Urinary bladder (tissue), 4 donors: ENCODE measurements at places on chromosomes 11 and 22. TPM values are rescaled to one million over a fixed set of nuclear protein-coding genes. Genes with fewer than 3 reads are reported as not detected.

GRCh38 chr11:73667891-73668290, 21.5 kb downstream of the PLEKHB1 start:
- no peak for DNase-seq

DNA sequence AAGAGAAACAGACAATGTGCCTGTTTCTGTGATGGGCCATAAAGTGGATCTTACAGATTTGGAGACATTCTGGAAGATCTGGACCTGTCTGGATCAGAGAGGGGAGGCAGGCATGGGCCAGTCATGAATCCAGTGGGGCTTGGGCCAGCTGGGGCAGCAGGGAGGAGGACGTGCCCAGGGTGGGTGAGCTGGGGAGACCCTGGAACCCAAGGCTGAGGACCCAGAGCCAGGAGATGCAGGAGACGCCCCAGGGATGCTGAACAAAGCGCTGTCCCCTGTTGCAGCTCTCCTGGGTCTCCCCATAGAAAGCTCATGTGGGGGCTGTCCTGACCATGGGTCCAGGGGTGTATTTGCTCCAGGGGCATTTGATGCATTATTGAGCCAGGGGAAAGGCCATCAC, 1.5 kb upstream of the APOBEC3A start:
- DNase-seq = no peak

GRCh38 chr11:86303257-86303656, 1.2 kb downstream of the HIKESHI start:
- no peak for DNase-seq

DNA sequence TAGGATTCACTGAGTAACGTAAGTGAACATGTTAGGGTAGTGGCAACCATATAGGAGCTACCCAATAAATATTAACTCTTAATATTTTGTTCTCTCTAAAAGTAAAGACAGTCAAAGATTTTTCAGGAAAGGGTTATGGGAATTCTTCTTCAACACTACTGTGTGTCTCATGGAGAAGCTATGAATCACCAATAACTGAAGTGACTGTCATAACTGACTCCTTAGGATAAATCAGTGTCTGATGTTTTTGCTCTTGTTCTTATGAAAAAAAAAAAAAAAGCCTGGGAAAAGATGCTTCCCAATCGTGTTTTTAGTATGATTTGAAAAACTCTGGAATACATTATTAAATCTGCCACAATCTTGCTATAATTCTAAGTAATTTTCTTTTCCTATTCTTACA, 111.2 kb upstream of the CEP126 start:
- no peak for DNase-seq

DNA sequence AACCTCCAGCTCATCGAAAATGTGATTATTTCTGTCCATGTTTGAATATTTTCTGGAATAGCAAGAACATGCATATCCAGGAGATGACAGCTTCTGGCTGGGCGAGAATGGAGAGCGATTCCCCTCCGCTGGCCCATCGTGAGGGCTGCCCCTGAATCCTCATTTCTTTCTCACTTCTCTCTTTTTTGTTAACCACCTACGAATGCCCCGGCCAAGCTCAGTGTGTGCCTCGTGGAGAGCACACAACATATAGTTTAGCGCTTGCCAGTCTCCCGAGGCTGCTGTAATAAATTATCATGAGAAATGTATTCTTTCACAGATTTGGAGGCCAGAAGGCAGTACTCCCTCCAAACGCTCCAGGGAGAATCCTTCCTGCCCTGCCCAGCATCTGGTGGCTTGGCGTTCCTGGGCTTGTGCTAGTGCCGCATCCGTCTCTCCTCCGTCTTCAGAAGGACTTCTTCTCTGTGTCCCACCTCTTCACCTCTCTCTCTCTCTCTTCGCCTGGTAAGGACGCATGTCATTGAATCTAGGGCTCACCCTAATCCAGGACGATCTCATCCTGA, 1306.0 kb downstream of the TBC1D22A start:
- no peak for DNase-seq

Gene HOATZ
- total RNA-seq = not detected

Gene CLTCL1
- 7.0 TPM for total RNA-seq

GRCh38 chr11:19437760-19438159, 197.0 kb upstream of the E2F8 start:
- DNase-seq = no peak

- peak; percentile 68 for DNase-seq
These were observed 24.4 kb downstream of the RTN4R start for GRCh38 chr22:20243537-20244249.

Gene DDI1
- total RNA-seq = not detected

DNA sequence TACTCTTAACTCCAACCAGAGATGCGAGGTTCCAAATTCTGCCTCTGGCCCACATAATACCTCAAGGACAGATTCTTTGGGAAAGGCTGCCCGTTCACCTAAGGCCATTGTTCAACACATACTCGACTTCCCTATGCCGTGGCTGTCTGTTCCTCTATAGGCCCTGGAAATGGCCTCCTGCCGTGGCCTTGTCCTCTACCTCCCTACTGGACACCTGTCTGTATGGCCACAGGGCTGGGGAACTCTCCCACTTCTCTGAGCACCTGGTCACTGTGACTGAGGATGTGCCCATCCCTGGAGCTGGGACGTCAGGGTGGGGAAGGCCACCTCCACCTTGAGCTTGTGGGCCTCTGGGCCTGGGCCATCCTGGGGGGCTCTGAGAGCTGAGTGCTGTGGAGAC, 340.5 kb upstream of the B3GAT1 start:
- no peak for DNase-seq

DNA sequence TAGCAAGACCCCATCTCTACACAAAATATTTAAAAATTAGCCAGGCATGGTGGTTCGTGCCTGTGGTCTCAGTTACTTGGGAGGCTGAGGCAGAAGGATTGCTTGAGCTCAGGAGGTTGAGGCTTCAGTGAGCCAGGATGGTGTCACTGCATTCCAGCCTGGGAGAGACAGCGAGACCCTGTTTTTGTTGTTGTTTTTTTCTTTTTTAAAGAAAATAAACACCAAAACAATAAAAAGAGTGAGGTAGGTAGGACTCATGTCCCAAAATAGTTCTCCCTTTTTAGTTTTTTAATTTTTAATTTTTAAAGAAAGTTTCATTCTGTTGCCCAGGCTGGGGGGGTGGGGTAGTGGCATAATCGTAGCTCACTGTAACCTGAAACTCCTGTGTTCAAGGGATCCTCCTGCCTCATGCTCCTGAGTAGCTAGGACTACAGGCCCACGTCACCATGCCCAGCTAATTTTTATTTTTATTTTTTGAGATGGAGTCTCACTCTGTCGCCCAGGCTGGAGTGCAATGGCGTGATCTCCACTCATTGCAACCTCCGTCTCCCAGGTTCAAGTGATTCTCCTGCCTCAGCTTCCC, 25.5 kb upstream of the MALAT1 start:
- no peak for DNase-seq

Gene HSCB
- total RNA-seq = 13.2 TPM

Gene OR2AG2
- total RNA-seq = 0.26 TPM

DNA sequence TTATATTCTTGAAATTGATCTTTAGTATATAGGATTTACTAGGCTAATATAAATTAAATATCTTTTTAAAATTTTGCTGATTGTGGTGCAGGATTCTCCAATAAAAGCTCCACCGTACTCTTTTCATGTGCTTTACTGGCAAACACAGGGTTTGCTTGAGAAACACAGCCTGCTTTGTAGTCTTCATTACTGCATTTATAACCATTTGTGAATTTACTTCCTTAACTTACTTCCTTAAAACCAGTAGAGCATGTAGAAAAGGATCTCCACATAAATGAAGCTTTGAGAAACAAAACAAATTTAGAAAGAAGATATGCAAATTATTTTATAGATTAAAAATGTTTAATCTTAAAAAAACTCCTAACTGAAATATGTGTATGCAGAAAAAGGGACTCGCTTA, 28.8 kb downstream of the SWAP70 start:
- no peak for DNase-seq

DNA sequence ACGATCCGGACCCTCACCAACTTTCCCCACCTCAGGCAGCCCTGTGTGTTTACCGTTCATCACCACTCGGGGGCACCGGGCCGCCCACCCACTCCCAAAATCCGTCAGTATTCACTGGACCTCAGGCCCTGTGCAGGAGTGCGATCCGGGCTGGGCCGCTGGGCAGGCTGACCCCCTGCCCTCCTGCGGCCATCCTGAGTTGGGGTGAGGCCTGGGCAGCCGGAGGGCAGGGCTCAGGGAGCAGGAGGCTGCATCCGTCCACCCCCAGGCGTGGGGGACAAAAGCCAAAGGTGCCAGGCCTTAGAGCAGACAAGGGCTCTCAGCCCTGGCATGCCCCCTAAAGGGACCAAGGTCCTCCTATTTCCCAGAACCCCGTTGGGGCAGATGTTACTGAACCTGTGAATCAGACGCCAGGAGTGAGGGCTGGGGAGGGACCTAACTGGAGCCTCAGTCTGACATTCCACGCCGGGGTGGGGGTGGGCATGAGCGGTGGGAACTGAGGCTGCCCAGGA, 16.8 kb upstream of the TMEM191C start:
- no peak for DNase-seq

Gene APOBEC3B
- total RNA-seq = 1.8 TPM

DNA sequence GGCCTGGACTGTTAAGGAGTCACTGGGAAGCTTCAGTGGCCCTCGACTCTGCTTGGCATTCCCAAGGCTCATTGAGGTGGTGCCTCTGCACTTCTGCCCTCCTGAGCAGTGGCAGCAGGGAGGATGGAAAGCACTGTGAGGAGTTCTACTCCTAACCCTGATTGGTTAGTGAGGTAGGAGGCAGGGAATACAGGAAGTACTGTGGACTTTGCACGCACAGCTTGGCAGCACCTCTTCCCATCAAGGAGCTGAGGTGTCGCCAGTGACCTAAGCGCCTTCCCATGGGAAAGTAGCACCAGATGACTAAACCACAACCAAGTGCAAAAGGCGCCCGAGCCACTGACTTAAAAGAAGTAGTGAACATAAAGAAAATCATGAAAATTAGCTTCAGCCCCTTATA, 152.5 kb upstream of the CADM1 start:
- DNase-seq = no peak

Gene KCNQ1OT1
- 24.7 TPM for total RNA-seq

DNA sequence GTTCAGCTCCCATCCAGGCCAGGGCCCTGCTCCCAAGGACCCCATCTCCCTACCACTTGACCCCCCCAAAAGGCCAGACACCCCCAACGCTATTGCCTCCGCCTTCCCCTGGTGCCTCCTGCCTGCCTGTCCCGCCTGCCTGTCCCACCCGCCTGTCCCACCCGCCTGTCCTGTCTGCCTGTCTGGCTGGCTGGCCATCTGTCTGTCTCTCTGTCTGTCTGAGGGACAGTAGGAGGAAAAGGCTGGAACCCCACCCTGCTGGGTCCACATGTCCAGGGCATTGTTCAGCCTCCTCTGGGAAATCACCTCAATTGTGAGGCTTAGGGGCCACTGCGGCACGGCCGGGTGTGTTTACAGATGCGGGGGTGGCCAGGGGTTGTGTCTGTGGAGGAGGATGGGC, 25.3 kb upstream of the CBX7 start:
- no peak for DNase-seq

DNA sequence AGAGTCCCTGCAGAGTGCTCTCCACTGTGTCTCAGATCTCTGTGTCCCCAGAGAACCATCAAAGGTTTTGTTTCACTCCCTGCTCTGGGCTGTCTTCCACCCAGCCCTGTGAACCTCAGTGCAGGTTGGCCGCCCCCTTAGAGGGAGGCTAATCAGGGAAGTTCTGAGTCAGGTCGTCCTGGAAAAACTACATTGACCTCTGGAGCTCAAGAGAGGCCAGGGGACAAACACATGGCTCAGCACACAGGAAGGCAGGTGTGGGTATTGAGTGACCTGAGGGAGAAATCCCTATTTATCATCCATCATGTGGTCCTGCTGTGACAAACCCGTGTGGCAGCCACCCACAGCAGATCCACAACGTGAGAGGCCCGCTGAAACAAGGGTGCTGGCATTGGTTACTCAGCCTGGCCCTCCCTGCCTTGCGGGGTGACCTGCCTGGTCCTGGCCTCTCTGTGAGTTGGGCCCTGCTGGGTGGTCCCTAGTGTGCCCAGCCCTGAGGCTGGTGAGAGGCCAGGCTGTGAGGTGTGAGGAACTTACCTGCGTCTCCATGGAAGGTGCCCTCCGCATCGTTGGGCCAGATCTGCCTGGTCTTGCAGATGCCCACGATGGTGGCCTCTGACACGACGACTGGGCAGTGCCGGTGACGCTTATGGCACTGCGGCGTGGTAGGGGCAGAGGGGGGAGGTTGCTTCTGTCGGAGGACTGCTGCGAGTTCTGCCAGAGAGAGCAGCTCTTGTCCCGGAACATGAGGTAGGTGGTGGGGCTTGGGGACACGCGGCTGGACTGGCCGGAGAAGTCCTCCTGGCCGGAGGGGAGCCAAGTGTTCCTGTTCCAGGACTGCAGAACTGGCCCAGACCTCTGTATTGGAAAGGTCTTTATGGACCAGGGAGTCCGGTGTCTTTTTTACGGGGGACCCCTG, 669 bp upstream of the BCR start:
- DNase-seq = no peak

- DNase-seq = no peak
These were observed 637.2 kb downstream of the ETS1 start for GRCh38 chr11:127950162-127950561.

GRCh38 chr22:21942407-21943343, 10.0 kb downstream of the PPM1F start:
- DNase-seq = no peak

- DNase-seq = no peak
These were observed 48.2 kb downstream of the RTL6 start for GRCh38 chr22:44449683-44450425.

DNA sequence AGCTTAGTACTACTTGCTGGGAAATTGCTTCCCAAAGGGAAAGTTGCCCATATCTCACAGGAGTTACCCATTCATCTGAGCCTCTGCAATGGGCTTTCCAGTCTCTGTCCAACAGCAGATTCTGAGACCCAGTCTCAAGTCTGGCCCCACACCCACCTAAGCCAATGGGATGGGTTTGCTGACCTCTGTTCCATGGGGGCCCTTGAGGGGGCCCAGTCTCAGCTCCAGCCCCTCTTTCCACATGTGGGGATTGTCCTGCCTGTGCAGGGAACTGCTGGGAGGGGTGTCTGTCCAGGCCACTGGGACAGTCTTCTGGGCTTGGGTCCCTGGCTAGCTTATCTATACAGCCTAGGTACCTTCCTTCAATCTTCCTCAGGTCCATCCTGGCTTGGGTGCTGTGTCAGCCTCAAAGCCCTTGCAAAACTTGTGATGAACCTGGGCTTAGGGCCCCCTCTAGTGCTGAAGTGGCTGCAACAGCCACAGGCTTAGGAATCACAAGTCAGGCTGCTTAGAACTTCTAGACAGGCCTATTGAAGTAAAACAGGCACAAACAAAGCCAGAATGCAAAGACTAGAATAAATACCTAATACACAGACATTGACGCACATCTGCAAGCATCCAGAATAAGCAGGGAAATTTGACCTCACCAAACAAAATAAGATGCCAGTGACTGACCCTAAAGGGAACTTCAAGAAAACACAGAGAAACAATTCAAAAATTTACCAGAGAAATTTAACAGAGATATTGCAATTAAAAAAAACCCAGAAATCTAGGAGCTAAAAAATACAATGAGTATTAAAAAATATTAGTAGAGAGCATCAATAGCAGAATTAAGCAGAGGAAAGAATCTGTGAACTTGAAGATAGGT, 11.7 kb upstream of the PATL1 start:
- DNase-seq = no peak

Gene GNG3
- 0.37 TPM for total RNA-seq

GRCh38 chr11:69497221-69497787, 15.8 kb downstream of the LINC01488 start:
- peak; percentile 73 for DNase-seq
